ENCODE measurements at places on chromosomes 7 and 10.

- no peak for DNase-seq
Observed at GRCh38 chr7:104551226-104551625, 222.8 kb downstream of the LHFPL3 start.

- no peak for DNase-seq
Observed at GRCh38 chr10:25614652-25615051, 319.4 kb upstream of the MYO3A start.

DNA sequence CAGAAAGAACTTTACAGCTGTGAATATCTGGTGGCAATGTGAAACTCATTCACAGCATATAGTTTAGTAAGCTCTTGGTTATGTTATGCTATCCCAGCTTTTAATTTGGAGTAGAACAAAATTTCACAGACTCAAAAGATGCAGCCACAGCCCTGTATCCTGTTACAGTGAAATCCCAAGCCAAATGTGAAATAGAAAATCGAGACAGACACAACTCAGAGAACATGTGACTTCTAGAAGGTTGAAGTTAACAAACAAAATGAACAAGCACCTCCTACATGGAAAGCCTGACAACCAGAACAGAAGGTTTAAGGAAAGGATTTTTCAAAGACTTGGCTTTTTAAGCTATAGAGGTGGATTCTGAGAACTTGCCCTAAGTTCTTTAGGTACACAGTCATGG lies 39.6 kb downstream of the JAZF1 start:
- DNase-seq, result no peak

DNA sequence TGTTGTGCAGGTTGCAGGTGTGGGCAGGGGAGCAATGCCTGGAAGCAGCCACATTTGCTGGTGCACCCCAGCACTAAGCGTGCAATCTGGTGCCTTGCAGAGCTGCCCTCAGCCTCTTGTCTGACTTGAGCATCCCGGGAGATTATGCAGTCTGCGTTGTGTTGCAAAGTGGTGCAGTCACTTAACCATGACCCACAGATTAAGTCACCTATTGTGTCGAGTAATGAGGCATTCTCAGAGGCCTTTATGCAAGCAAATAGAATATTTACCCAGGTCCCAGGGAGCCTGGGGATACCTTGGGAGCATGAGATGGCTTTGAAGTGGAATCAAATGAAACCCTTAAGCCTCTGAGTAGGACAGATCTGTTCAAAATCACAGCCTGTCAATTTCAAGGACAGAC lies 529.0 kb downstream of the TYW1 start:
- no peak for DNase-seq
